Activated naive CD4-positive, alpha-beta T cell treated with anti-CD3 and anti-CD28 coated beads, Interleukin-2, amount 50 U/mL, for 16 hours (primary cell): ENCODE measurements at places on chromosomes 1 and 21.

DNA sequence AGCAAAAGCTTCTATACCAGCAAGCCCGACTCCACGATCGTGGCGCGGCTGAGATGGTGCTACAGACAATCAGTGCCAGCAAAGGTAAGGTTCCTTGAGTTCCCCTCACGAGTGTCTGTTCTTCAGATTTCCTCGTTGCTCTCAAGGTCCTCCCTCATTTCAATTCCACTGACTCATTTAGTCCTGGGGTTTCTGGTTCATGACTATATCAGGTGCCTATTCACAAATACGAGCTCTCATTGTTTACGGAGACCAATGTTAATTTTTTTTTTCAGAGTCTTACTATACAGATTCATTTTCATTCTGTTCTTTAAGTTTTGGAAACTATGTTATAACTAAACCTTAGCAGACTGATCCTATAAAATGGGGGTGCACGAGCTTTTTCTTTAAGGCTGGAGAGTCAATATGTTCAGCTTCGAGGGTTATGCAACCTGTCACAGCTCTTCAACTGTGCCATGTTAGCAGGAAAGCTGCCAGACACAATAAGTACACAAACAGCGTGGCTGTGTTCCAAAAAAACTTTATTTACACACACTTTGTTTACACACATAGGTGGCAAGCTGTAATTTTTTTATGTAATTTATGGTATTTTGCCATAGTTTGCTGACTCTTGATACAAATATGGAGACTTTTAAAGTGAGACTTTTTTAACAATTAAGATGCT lies 134.3 kb downstream of the ZP4 start:
- no peak for DNase-seq

GRCh38 chr1:89633800-89634625 lies 1.1 kb downstream of the LRRC8C start:
- peak; percentile 42 for DNase-seq

DNA sequence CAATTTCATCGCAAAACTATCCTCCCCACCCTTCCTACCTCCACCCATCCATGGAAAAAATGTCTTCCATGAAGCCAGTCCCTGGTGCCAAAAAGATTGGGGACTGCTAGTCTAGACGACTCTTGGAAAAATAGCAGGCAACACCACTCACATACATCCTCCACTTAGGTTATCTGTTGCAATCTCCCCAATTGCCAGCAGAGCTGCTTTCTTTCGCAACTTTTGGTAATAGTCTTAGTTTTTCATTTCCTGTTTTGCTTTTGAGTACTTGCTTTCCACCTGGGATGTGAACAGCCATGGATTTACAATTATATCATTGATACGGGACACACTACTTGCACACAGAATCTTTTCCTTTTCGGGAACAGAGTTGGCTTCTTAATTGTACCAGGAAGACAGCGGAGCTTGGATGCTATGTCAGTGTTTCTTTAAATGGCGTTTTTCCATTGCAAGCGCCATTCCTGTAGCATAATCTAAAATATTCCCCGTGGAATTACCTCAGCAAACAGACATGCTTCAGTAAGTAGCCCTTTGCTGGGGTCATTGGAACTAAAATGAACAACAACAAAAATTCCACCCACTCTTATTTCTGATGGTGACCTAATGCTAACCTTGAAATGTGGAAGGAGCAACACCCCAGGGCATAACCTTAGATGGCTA lies 183.3 kb upstream of the ADGRL2 start:
- DNase-seq, result no peak

DNA sequence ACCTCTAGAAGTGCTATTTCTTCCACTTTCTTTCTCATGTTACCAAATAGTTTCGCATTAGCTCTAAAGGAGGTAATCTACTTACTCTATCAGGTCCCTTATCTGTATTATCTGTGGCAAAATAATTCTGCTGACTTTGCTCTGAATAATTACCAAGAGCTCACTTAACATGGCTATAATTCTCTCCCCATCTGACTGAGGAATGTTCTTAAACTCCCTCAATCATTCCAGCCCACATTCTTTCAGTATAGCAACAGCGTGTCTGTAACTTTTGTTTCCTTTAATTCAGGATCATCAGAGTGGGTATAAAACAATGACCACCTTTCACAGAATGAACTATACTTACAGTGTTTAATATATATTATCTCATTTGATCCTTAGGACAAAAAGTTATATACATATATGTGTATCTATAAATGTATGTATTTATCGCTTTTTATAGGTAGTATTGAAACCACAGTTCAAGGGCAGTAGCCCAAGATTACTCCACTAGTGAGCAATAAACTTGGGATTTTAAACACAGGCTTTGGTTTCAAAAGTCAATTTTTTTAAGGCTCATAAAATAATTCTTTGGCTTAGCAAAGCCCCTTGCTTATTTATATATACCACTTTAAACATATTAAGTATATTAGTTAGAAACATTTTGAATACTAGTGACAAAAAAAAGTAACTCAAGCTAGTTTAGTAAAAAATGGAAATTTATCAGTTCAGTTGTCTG lies 36.1 kb upstream of the ST6GALNAC3 start:
- no peak for DNase-seq

- no peak for DNase-seq
Observed at GRCh38 chr1:17016317-17016661, 4.6 kb upstream of the ATP13A2 start.

DNA sequence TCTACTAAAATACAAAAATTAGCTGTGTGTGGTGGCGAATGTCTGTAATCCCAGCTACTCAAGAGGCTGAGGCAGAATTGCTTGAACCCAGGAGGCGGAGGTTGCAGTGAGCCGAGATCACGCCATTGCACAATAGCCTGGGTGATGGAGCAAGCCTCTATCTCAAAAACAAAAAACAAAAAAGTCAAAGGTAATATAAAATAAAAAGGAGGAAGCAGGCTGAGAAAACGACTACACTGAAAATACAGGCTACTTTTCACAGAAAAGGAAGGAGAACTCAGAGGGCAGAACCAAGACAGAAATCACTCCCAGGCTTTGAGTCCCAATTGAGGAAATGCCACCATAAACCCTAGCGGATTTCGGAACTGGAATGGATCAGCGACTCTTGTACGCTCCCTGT lies 5.9 kb upstream of the A3GALT2 start:
- no peak for DNase-seq

DNA sequence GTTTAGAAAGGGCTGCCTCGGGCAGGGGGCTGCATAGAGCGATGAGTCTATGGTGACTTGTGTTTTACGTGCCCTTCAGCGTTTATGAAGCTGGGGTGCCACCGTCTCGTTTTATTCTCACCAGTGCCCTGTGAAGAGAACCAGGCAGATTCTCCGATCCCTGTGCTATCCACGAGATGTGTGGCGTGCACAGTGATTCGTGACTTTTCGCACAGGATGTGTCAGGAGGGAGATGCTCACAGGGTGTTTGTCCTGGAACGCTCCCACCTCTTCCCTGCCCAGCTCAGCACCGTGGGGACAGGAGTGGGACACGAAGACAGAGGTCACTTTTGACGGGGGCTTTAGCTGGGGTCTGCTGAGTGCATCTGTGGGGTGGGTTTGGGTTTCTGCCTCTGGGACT lies 54.9 kb upstream of the AJAP1 start:
- DNase-seq, result no peak

DNA sequence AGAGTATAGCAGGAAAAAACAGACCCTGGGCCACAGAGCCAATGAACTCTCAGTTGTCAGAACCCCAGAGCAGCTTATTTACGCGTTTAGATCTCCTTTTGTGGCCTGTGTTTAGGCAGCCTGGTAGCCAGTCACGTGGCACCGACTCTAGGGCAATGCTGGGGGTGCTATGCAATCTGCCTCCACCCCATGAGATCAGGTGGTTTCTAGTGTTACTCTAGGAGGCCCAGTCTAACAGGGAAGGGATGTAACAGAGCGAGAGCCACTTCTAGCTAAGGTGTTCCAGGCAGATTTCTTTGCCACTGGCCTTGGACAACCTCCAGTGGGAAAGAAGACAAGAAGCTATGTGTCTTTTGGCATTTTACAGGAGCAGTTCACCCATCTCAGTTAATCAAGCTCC lies 12.0 kb upstream of the A3GALT2 start:
- DNase-seq, result no peak

DNA sequence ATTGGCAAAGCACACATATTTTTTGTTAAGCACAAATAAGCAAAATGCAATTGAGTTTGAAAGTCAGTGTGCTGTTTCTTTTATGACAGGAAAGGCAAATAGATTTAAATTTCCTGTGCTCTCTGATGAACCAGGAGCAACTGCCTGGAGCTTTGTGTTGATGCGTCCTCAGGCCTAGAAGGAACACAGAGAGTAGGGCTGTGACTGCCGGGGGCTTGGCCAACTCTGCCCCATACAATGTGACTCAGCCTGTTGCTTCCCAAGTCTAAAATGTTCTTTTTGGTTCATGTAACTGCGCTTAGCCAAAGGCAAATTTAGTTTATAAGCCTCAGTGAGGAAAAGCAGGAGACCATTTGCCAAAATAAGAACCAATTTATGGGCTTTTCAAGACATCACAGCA lies 37.5 kb downstream of the TOR1AIP2 start:
- no peak for DNase-seq

DNA sequence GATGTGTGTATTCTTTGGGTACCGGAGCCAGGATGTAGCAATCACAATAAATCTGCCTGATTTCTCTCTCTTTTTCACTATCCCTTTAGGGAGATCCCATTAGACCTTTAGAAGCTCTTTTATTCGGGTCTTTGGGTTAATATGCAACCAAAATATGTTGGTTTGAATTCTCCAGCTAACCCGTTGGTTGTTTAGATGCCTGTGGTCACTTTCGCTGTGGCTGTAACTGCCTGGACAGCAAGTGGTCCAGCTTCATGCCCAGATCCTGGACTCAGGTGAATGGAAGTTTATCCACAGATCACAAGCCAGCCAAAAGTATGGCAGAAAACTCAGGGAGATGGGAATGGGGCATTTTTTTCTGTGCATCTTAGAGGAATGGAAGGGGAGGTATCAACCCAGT lies 12.3 kb downstream of the KAZN start:
- no peak for DNase-seq
